ENCODE measurements at places on chromosomes 13 and 19. TPM values are rescaled to one million over a fixed set of nuclear protein-coding genes. Genes with fewer than 3 reads are reported as not detected.

The SOHLH2 gene
- not detected for total RNA-seq

- DNase-seq: no peak
These were observed 18.2 kb downstream of the CRX start for GRCh38 chr19:47839913-47840312.

DNA sequence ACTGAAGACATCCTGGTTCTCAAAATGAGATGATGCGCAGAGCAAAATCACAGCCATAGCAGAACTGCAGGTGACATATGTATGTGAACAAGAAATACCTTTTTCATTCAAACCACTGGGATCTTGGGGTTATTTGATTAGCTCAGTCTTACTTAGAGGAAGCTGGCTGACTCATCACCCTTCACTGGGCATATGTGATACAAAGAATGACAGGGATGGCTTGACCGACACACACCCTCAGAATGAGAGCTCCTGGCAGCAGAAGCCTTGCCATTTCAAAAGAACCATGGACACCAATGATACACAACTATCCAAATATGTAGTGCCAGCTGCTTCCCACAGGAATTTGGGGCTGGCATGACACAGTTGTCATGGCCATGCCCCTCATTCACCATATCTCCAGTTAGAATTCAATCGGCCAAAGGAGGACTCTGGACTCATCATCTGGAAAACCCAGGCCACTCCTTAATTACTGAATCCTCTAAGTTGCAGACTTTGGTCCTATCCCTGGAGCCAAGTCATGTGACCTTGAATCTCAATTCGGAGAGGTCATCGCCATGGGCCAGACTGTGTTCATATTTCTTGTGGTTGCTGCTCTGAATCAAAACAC is 115.8 kb downstream of the KATNAL1 start:
- no peak for DNase-seq

DNA sequence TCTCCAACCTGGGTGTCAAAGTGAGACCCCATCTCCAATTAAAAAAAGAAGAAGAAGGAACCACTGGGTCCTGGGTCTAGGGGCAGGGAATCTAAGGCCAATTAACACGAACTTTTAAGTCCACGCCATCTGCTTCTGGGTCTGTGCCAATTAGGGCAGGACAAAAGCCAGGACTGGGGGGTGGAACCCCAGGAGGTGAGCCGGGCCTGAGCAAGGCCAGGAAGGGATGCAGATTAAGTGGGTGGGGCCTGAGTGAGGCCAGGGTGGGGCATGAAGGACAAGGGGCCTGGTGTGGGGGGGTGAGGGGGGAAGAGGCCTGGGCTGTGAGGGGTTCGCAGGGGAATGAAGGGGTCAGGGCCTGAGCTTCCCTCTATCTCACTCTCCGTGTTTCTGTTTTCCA is 26.3 kb upstream of the ZNF83 start:
- DNase-seq: no peak

DNA sequence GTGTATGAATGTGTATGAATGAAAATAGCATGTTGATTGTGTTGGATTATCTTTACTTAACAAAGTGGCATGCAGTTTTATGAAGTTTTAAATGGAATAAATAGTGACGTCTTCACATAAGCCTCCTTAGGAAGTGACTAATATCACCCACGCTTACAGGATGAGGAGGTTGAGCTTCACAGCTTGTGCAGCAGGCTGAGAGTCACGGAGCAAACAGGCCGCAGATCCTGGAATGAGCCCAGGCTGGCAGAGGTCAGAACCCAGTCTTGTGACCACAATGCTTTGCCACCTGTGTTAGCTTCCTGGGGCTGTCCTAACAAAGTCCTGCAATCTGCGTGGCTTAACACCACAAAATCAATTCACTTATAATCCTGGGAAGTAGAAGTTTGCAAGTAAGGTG is 20.8 kb downstream of the LAIR2 start:
- peak; percentile 84 for DNase-seq

DNA sequence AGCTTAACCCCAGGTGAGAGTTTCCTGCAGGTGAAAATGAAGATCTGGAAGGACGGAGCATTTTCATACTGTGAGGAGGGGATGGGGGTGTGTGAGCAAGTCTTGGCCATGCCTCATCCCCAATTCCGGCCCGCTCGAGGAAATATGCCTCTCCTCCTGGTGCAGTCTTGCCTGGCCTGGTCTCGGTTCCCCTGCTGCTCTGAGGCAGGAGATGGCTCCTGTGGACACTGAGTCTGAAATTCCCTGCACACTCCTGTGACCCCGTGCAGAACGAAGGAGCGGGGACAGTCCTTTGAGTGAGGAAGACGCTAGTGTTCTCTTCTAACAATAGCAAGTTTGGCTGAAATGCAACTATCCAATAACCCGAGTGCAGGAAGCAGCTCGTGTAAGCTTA is 329 bp upstream of the ZNF439 start:
- no peak for DNase-seq

DNA sequence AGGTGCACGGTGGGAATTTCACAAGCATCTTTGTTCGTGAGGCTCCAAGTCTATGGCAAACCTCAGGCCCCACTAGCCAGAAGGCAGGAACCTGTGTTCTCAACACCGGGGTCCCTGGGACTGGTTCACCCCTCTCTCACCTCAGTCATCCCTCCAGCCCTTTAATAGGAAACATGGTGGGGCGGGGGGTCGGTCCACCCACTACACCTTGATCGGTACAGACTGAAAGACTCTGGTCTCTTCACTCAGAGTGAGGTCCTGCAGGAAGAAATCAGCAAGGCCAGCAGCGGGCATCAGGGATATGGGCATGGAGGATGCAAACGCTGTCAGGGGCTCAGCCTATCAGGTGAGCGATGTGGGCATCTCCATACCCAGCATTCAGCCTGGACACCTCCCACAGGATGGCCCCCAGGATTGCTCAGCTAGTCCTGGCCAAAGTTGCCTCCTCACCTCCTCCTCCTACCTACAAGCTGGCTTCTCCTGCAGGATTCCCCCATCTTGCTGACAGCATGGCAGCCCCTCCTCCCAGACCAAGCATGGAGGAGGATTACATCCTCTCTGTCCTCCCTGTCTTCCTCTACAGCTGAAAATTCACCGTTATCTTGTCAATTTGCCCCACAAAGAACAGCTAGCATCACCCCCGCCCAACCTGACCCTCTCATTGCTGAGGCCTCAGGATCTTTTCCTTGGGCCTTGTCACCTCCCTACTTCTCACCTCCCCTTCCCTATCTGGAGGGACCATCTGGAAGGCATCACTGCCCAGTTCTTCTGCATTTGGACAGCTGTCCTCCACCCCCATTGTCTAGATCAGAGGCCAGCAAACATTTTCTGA is 37.3 kb upstream of the CD33 start:
- DNase-seq: no peak

GRCh38 chr19:36488846-36489117 is 579 bp downstream of the ZNF566 start:
- DNase-seq: peak; percentile 74

- DNase-seq: no peak
These were observed 1253.0 kb downstream of the PCDH17 start for GRCh38 chr13:58884353-58885209.
